ENCODE measurements at places on chromosomes 12 and 14.

DNA sequence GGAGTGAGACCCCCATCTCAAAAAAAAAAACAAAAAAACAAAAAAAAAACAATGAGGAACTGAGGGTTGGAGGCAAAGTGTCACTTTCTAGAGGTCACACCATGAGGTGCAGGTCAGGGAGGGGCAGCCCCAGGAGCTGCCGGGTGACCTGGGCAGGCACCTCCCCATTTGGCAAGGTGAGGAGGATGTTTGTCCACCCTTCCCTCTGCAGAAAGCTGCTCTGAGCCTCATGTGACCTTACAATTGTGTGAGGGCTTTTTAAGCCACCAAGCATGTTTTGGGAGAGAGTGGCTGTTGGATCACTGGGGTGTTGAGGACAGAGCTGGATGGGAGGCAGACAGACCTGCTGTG is 49.6 kb downstream of the FOXN4 start:
- no peak for DNase-seq

DNA sequence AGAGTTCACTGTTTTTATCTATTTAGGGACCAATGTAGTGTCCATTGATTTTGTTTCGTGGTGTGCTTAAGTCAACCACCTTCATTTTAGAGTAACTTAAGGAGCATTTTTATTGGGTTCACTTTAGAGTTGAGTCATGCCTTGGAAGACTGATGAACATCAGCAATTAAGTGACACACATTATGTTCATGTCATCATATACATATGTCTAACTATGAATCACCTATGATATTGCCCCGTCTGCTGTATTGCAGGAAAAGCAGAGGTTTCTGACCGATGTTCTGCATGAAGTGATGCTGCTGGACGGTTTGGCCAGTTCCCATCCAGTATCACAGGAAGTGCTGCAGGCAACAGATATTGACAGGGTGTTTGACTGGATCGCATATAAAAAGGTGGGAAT is 227.1 kb downstream of the TRHDE start:
- DNase-seq, result no peak

DNA sequence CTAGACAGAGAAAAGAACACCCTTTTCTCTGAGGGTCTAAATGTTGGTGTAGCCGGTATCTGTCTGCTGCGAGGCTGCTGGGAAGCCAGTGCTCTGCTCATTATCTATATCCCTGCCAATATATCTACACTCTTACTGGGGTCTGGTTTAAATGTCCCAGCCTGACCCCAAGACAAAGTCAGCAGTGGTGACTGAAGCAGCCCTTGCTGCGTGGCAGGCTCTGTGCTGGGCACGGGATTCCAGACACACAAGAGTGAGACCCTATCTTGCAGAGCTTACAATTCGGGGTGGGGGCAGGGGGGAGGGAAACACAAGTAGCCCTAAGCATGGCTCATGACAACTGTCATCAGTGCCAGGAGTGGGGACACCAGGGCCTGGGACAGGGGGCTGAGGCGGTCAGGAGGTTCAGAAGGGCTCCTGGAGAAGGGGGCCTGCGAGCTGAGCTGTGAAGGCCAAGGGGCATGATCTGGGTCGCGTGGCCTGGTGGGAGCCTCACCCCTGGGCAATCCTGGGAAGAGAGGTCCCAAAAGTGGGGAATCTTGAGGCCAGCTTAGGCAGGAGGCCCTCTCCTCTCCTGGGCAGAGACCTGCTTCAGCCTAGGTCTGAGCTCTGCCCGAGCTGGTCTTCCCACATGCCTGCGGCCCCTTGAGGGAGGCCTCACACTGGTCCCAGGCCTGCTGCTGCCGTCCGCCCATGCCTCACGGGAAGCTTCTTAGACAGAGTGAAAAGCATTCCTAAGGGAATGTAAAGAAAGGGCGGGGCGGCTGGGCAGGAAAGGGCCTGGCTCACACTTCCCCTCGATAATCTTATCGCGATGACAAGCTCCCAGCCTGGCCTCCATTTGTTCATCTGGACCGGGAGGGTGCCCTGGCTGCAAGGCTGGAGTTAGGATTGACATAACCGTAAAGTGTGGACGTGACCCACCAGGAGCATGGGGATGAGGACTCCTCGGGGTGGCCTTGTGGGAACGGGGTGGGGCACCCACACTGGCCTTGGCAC is 7.3 kb upstream of the RCOR1 start:
- no peak for DNase-seq

- DNase-seq, result no peak
These were observed 214.5 kb downstream of the PCNX1 start for GRCh38 chr14:71121711-71122110.

- DNase-seq, result no peak
These were observed 1526.6 kb upstream of the FLRT2 start for GRCh38 chr14:84003346-84003745.

- no peak for DNase-seq
These were observed 16.5 kb downstream of the NGDN start for GRCh38 chr14:23486036-23486435.

DNA sequence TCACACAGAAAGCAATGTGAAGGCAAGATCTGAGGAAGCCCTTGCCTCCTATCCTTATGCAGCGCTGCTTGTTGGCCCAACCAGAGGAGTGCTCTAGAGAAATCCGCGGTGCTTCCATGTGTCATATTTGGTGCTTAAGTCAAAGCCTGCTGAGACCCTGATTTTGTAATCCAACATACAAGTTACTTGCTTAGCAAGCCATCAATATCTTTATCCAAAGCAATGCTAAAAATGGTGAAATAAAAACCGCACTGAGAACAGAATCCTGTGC is 250.0 kb downstream of the MED13L start:
- no peak for DNase-seq

DNA sequence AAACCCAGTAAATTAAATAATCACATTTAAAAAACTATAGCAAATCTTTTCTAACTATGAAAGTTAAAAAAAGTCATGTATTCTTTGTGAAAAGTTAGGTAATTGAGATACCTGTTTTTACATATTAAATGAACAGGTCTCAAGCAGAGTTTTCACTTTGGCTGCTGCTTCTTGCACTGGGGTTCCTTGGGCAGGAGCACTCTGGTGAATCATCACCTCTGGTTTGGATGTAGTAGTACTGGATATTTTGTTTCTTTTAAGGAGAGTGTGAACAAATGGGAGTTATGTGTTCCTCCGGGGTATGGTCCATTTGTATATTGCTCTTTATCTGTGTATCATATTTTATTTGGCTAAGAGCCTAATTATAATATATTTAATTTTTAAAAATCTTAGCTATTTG is 82.7 kb downstream of the FUT8 start:
- DNase-seq, result no peak

All from NCI-H1436 treated with DMSO at 0.1 percent for 48 hours (cell line).